ENCODE measurements at places on chromosomes 1 and 21. TPM values are rescaled to one million over a fixed set of nuclear protein-coding genes. Genes with fewer than 3 reads are reported as not detected.

GRCh38 chr1:68890736-68891135 is 393.9 kb upstream of the DEPDC1 start:
- no peaks in the 10 kb centered on the region for H3K4me1 ChIP-seq
- DNase-seq: no peak
- no peaks in the 10 kb centered on the region for H3K36me3 ChIP-seq
- H3K4me3 ChIP-seq: no peak overlapping the region
- no peak overlapping the region for H3K27ac ChIP-seq
- H3K27me3 ChIP-seq: no peaks in the 10 kb centered on the region

PRKCZ gene
- total RNA-seq: 27.5 TPM

SLAMF9 gene
- 1.3 TPM for total RNA-seq

GRCh38 chr1:162118063-162118462 is 48.6 kb downstream of the NOS1AP start:
- DNase-seq: no peak
- H3K4me1 ChIP-seq: peaks cover 14% of the 10 kb centered on the region
- H3K4me3 ChIP-seq: no peak overlapping the region

GRCh38 chr1:107079249-107079648 is 22.8 kb downstream of the PRMT6 start:
- DNase-seq: no peak
- no peaks in the 10 kb centered on the region for H3K36me3 ChIP-seq
- no peaks in the 10 kb centered on the region for H3K4me1 ChIP-seq
- no peak overlapping the region for H3K27ac ChIP-seq
- H3K4me3 ChIP-seq: no peak overlapping the region
- no peaks in the 10 kb centered on the region for H3K27me3 ChIP-seq

DNA sequence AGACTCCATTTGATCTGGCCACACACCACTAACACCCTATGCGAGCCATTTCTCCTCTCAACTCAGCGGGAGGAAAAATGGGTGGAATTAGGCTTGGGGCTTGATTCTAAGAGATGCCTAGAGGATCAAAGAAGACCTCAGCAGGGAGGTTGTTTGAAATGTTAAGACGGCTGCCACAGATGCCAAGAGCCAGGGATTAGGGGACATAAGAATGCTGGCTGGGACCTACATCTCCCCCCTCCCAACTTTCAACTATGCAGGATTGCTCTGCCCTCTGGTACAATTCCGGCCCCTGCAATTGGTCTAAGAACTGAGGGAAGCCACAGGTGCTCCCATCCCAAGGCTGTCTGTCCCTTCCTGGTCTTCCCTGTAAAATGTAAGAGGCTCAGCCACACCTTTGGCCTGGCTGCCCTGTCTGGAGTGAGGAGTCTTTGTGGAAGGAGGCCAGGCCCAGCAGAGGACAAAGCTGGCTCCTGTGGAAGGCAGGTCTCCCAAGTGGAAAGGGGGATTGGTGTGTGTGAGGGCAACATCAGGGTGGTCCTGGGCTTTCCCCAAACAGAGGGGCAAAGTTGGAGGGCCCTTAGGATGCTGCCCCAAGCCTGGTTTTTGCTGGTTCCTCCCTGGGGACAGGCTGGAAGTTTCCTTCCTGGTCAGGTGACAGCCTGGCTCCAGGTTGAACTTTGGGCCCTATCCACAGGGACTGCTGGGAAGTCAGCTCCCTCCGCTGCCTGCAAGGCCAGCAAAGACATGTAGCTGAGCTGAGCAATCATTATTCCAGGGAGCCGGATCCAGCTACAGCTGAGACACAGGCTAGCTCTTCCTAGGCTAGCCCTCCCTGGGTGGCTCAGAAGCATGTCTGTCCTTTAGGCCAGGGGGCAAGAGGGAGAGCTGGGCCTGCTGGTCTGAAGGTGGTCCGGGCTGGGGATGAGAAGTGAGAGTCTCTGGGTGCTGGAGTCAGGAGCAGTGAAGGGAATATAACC is 34.5 kb upstream of the SYNC start:
- no peak overlapping the region for H3K27ac ChIP-seq
- H3K27me3 ChIP-seq: peaks cover 9% of the 10 kb centered on the region
- H3K36me3 ChIP-seq: no peaks in the 10 kb centered on the region
- DNase-seq: no peak

- no peaks in the 10 kb centered on the region for H3K4me1 ChIP-seq
- no peak overlapping the region for H3K27ac ChIP-seq
- no peak overlapping the region for H3K4me3 ChIP-seq
- H3K27me3 ChIP-seq: no peaks in the 10 kb centered on the region
- no peak for DNase-seq
These were observed 543.5 kb downstream of the PTPRC start for GRCh38 chr1:199182186-199182843.

GRCh38 chr1:34199927-34200326 is 23.2 kb downstream of the C1orf94 start:
- H3K4me3 ChIP-seq: no peak overlapping the region

- peaks cover 22% of the 10 kb centered on the region for H3K4me1 ChIP-seq
- H3K27me3 ChIP-seq: no peaks in the 10 kb centered on the region
- H3K4me3 ChIP-seq: no peak overlapping the region
- H3K27ac ChIP-seq: no peak overlapping the region
- no peak for DNase-seq
- H3K36me3 ChIP-seq: peaks cover 17% of the 10 kb centered on the region
These were observed 55.9 kb downstream of the CLIC4 start for GRCh38 chr1:24801176-24801575.

DNA sequence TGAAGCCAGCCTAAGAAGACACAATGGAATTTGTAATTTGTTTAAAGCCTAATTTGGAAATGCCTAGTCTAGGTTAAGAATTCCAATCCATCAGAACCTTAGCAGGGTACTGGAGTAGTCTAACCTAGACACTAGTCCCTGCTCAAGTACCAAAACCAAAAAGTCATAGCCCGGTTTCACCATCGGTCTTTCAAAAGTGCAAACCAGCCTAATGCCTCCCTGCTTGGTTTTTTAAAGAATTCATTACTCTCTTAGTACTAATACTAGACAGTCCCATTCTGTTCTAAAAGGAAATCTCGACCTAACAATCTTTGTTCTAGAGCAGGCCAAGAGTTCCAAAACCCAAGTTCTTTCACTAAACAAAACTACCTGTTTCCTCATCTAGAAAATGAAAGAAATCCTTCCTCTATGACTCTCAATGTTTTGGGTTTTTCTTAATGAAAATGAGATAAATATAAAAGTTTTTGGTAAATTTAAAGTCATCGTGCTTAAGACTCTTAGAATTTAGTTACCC is 2.6 kb downstream of the PUM1 start:
- H3K27ac ChIP-seq: no peak overlapping the region
- H3K36me3 ChIP-seq: peaks cover 10% of the 10 kb centered on the region
- no peak for DNase-seq
- H3K4me1 ChIP-seq: peaks cover 68% of the 10 kb centered on the region
- no peak overlapping the region for H3K4me3 ChIP-seq
- H3K27me3 ChIP-seq: no peaks in the 10 kb centered on the region

DNA sequence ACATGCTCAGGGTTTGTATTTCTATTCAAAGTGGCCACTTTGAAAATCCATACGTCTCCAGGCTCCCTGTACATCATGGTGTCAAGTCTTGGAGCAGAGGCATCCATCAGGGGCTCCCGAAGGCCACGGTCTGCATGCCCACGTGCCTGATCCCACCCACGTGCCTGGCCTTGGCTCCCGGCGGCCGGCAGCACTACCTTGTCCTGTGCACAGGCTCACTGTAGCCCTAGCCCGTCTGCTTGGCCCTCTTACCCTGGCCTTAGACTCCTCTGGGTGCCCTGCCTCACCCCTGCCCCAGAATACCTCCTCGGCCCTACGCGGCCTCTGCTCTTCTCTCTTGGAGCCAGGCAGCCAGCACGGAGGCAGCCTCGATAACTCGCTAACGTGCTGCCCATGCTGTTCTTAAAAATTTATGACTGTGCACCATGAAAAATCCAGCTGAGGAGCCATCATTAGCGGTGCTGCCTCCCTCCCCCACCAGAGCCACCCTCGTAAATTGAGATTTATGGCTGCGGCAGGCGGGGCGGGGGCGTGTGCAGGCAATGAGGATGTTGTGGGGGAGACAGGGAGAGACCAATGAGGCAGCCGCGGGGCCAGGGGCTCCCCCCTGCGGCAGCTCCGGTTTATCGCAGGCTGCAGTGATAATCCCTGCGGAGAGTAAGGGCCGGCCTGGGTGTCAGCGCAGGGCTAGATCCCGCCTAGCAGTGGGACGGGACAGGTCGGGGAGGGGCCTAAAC is 24.6 kb downstream of the DMAP1 start:
- no peaks in the 10 kb centered on the region for H3K27me3 ChIP-seq
- no peaks in the 10 kb centered on the region for H3K36me3 ChIP-seq
- H3K4me1 ChIP-seq: no peaks in the 10 kb centered on the region
- DNase-seq: peak; percentile 84

DNA sequence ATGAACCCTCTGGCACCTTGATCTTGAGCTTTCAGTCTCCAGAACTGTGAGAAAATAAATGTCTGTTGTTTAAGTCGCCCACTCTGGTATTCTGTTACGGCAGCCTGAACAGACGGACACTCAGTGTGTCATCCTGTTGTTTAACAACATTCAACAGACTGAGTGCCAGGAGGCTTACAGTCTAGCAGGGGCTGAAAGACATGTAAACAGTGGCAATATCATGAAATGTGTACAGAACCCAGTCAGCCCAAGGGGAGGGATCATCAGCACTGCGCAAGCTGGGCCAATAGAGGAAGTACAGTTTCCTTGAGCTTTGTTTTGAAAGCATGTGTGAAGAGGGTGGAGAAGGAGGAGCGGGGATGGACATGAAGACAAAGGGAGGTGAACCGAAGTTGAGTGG is 13.6 kb downstream of the DIP2A start:
- no peaks in the 10 kb centered on the region for H3K27me3 ChIP-seq
- no peak for DNase-seq
- H3K36me3 ChIP-seq: no peaks in the 10 kb centered on the region
- H3K4me3 ChIP-seq: peak overlapping the region; percentile 5
- peaks cover 45% of the 10 kb centered on the region for H3K4me1 ChIP-seq
- peak overlapping the region; percentile 13 for H3K27ac ChIP-seq

DNA sequence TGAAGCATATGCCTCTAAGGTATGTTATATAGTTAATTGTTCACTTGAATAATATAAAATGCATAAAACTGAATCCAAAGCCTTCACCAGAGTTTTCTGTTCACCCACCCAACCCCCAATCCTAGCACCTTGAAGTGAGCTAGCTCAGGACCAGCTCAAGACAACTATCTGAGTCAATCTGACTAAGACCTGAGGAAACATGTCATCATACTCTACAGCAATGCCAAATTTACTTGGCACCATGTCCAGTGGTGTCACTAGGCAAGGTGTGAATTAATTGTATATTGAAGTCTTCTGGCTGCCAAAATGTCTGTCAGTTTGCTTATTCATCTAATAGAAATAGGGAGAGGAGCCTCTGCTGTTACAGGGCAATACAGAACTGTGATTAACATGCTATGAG is 3.8 kb downstream of the DNASE2B start:
- H3K4me1 ChIP-seq: no peaks in the 10 kb centered on the region
- H3K36me3 ChIP-seq: no peaks in the 10 kb centered on the region

DNA sequence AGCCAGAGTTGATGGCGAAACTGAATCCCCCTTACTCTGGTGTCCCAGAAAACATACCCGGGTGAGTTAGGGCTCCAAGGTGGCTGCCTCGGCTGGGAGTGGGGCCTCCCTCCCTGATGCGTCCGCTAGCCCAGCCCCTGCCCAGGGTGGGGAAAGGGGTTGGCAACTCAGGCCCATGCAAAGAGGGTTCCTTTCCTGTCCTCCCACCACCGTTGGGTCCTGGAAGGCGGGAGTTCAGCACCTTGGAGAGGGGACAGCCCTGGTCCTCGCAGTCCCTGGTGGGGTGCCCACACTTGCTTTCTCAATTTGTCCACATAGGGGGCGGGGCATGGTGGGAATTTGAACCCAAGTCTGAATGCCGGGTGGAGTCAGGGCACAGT is 6.1 kb downstream of the SRM start:
- no peak overlapping the region for H3K4me3 ChIP-seq
- H3K27ac ChIP-seq: no peak overlapping the region
- H3K36me3 ChIP-seq: peaks cover 43% of the 10 kb centered on the region
- no peaks in the 10 kb centered on the region for H3K27me3 ChIP-seq
- peaks cover 3% of the 10 kb centered on the region for H3K4me1 ChIP-seq

- DNase-seq: no peak
- no peaks in the 10 kb centered on the region for H3K4me1 ChIP-seq
- H3K27me3 ChIP-seq: no peaks in the 10 kb centered on the region
- no peak overlapping the region for H3K4me3 ChIP-seq
- no peak overlapping the region for H3K27ac ChIP-seq
These were observed 40.0 kb downstream of the SYNJ1 start for GRCh38 chr21:32687643-32688345.

DNA sequence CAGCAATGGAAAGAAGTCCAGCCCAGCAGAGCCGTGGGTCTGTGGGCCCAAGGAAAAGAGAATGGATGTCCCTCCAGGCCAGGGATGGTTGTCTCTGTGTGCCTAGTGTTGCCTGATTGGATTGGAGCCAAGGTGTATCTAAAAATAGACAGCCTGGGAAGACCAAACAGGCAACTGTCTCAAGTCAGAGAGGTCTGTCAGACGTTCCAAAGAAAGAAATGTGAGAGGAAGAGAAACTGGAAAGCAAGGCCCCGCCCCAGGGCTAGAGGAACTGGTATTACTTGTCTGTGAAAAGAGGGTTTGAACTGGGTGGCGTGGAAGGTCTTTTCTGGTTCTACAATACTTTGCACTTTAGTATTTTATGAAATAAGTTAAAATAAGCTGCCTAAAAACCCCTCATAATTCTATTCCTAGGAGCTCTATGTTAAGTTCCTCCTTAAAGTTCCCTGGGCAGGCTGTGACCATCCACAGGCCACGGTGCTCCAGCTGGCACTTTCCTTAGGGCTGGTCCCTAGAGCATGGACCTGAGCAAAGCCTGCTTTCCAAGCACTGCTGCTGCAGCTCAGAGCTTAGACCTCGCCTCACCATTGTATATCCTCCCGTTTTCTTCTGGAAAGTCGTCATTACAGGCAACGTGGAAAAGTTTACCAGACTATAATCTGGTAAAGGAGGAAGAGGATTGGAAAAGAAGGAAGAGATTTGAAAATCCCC is 151.6 kb downstream of the DISC1 start:
- H3K4me3 ChIP-seq: no peak overlapping the region
- no peak overlapping the region for H3K27ac ChIP-seq
- H3K4me1 ChIP-seq: peaks cover 80% of the 10 kb centered on the region
- peaks cover 5% of the 10 kb centered on the region for H3K36me3 ChIP-seq
- DNase-seq: no peak

CYP4X1 gene
- total RNA-seq: 0.46 TPM

- no peaks in the 10 kb centered on the region for H3K36me3 ChIP-seq
- peak within 1 kb of the TSS; percentile 82 for H3K27ac ChIP-seq
- H3K4me3 ChIP-seq: peak within 1 kb of the TSS; percentile 86
- peak; percentile 92 for DNase-seq
- peaks cover 20% of the 10 kb centered on the region for H3K4me1 ChIP-seq
These were observed at the start of gene DHCR24 for GRCh38 chr1:54886724-54887664. Gene DHCR24, minus strand, starts transcription at chr1:54887195. Its CDS starts 76 bp downstream, at chr1:54887119.

F3 gene
- total RNA-seq: 12.4 TPM

NBPF20 gene
- 3.8 TPM for total RNA-seq

All from spleen (tissue), 13 donors.